ENCODE measurements at places on chromosomes 3 and 15.
A peak's percentile ranks its signal among the peaks of the same experiment; 100 is the strongest.

DNA sequence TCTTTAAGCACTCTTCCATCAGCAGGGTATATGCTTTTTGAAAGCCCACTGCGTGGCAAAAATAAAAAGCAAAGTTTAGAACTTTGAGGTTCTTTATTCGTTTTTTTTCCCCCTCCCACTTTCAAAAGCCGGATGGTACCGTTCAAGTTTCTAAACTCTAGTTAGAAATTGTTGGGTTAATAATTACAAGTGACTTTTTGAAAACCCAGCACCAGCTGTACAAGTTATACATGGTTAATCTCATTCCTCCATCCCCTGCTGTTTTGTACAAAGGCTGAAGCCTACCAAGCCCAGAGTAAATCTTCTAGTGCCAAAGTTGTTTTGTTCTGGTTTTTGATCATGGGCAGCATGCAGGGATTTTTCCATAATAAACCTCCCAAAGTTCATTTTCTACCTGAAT, 48.6 kb downstream of the WDR72 start:
- DNase-seq, result no peak

DNA sequence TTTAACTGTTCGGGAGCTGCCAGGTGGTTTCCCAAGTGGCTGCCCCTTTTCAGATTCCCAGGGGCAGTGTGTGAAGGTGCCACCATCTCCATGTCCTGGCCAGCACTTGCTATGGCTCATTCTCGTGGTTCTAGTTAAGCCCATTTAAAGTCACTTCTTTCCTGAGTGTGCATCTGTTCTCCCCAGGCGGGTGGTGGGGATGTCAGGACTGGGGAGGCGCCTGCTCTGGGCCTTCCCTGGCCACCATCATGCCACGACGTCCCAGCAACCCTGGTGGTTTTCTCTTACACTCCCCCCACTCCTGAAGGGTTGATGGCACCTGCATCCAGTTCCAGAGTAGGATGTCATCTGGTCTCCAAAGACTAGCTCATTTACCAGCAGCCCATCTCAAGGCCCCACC, 56.8 kb upstream of the TAMM41 start:
- DNase-seq, result no peak

GRCh38 chr3:52787672-52788625, 6.6 kb upstream of the ITIH3 start:
- DNase-seq, result no peak

GRCh38 chr15:100723315-100723801, 121.0 kb downstream of the ASB7 start:
- DNase-seq, result no peak

DNA sequence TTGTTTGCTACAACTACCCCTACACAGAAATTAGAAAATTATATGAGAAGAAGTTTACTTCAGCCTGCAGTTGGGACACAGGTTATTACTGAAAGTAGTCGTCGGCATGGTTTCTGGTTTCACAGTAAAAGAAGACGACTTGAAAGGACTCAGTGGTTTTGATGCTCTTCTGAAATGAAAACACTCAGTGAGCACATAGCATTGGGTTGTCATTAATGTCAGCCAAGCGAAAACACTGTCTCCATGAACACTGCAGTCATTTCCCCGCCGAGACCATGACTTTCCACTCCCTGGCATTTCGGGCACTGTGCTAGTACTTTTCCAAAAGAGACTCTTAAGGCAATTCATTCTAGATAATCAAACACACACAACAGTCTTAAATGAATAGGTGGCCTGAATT, 69.2 kb upstream of the ICE2 start:
- peak; percentile 65 for DNase-seq

DNA sequence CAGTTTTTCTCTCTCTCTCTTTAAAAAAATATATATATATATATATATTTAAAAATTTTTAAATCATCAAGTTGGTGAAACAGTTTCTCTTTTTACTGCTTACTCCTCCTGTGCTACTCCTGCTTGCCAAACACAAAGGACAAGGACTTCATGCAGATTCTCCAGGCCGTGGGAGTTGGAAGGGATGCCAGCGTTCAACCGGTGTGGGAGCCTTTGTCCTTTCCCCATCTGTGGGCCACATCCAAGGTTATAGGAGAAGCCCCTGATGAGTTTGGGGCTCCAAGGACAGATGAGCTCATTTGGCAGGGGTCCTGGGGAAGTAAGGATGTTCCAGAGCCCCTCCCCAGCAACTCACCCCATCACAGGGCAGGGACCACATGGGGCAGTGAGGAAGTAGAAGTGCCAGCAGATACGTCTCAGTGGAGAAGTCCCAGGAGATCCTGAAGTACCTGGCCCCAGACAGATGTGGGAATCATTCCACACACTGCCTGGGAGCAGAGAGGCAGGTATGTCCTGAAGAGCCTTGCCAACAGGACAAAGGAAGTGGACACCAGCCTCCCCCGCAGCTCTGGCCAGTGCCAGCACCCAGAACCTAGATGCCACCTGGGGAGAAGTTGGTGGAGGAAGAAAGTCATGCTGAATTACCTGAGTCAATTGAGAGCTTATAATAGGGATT, 36.6 kb downstream of the CCK start:
- DNase-seq, result no peak

GRCh38 chr3:143306407-143306806, 186.8 kb downstream of the CHST2 start:
- no peak for DNase-seq

DNA sequence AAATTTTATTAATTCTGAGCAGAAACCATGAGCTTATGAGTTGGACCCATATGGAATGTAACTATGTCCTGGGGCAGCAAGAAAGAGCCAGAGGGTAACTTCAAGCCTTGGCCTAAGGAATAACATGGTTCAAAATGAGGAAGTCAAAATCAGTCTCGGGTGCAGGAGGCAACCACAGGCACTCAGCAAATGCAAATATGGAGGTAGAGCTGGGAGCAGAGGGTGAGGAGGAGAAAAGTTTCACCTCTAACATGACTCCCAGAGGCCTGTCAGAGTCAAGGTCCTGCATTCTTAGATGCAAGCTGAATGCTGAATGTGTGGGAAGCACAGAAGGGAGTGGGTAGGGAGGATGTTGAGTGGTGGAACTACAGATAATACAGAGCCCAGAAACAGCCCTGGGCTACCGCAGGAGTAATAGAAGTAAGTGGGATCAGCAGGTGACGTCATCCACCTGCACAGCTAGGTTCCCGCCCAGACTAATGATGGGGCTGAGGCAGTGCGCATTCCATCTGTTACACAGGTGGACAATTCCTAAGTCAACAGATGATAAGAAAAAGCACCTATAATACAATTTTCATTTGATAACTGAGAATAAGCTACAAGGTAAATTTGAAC, 279.8 kb upstream of the ARRDC4 start:
- DNase-seq, result no peak

- no peak for DNase-seq
Measured at GRCh38 chr3:115790759-115791158, 167.4 kb downstream of the GAP43 start.

GRCh38 chr3:23199649-23200048, 3.5 kb upstream of the UBE2E2 start:
- DNase-seq, result no peak

GRCh38 chr3:170049146-170050000, 11.6 kb downstream of the GPR160 start:
- DNase-seq, result no peak

DNA sequence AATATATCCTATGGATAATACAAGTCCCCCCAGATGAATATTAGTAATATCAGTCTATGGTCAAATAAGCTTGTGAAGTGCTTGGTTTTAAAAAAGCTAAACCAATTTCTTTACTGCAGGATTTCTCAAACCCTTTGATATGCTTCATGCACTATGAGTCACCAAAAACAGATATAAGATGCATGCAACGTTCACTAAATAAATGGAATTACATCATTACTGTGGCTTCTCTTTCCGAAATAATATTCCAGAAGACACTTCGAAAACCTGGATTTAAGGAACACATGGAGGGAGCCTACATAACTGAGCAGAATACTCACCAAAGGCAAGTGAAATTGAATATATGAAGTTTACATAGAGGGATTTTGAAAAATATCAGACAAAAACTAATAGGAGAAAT, 126.3 kb upstream of the ABI3BP start:
- no peak for DNase-seq

GRCh38 chr3:50673931-50674330, 796 bp upstream of the DOCK3 start:
- DNase-seq, result no peak

DNA sequence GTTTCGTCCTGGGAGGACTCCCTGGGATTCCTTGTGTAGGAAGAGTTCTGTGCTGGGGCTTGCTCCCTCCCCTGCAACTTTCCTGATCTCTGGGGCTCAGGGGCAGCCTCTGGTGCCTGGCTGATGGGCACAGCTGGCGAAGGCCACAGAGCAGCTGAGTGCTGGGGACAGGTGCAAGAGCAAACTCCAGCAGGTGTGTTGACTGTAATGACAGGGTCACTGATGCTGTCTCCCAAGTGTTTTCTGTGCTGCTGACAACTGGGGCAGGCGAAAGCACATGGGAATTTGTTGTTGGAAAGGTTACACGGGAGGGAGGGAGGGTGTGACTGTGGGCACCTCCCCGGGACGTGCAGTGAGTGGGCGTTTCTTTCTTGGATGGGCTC, 21.6 kb downstream of the CPN2 start:
- no peak for DNase-seq

GRCh38 chr15:60568301-60568742, 89.4 kb upstream of the ICE2 start:
- no peak for DNase-seq

GRCh38 chr3:18618723-18619122, 193.6 kb upstream of the SATB1 start:
- DNase-seq, result no peak

DNA sequence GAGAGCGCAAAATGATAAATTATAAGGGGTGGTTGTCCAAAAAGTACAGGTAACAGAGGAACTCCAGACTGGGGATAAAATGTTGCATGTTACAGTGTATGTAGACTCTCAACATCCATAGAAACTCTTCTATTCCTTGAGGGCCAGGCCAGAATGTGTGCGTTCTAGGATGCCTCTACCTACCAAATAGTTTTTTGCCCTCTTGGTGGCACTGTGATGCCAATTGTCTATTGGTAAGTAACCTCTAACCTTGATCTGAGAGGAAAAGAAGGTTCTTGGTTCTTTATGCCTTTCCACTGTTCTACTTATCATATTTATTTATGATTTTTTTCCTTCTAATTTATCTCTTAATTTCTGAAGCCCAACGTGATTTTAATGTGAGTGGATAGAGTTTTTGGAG, 424.6 kb downstream of the GRM7 start:
- DNase-seq, result no peak

DNA sequence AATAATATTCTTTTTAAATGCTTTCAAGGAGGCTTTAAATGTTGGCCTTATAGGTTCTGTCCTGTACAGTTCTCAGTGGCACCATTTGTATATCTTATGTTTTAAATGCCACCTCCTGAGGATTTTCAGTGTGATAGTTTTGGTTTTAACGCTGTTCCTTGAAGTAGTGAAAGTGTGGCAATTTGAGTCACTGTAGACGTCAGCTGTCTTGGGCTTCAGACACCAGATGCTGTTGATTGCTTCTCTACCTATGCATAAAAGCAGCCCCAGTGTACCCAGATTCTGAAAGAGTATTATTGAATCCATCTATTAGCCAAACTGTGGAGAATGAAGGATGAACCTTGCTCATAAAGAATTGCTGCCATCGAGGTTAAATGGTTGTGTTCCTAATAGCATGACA, 316.8 kb upstream of the GBE1 start:
- DNase-seq, result no peak

GRCh38 chr3:192281207-192281880, 446.0 kb downstream of the FGF12 start:
- DNase-seq, result no peak

- no peak for DNase-seq
Measured at GRCh38 chr15:93495799-93496637, 407.0 kb upstream of the RGMA start.

DNA sequence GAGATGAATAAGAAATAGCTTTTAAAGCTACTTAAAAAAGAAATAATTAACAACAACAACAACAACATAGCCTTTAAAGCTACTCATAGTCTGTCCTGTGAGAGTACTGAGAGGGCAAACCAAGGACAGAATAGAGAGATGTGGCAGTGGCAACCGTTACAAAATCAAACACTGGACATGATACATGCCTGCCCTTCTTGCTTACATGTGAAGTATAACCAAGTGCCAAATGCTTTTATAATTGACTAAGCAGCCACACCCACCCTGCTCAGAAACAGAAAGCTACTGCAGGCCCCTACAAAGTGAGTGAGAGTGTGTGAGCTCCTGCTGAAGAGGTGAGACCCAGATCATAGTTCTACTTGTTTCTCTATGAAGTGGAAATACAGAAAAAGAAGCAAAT, 38.4 kb downstream of the NDUFB4 start:
- no peak for DNase-seq

GRCh38 chr3:196554205-196554604, 14.1 kb downstream of the WDR53 start:
- no peak for DNase-seq

- DNase-seq, result no peak
Measured at GRCh38 chr3:33886015-33886414, 87.6 kb downstream of the PDCD6IP start.

DNA sequence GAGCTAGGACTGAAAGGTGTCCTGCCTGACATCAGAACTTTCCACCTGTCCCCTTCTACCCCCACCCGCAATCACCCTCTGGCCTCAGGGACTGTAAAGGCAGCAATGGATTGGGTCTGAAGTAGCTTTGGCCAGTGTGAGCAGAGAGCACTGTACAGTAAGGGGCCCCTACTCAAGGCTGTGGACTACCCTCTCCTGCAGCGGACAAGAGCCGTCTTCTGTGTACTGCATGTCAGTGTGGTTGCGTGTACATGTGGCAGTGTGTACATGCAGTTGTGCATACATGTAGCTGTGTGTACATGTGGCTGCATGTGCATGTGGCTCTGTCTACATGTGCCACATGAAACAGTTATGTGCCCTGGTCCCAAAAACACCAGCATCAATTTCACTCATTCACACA, 205.9 kb upstream of the LINGO1 start:
- no peak for DNase-seq

DNA sequence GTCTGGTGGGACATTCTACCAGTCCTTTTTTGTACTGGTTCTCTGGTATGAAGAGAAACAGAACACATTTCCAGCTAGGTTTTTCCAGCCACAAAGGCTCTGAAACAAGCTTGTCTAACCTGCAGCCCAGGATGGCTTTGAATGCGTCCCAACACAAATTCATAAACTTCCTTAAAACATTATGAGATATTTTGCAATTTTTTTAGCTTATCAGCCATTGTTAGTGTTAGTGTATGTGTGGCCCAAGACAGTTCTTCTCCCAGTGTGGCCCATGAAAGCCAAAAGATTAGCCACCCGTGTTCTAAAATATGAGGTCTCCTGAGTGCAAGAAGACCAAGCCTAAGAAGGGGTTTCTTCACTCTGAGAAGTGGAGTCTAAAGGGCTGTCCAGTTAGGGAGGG, 18.4 kb upstream of the TIMP4 start:
- no peak for DNase-seq

DNA sequence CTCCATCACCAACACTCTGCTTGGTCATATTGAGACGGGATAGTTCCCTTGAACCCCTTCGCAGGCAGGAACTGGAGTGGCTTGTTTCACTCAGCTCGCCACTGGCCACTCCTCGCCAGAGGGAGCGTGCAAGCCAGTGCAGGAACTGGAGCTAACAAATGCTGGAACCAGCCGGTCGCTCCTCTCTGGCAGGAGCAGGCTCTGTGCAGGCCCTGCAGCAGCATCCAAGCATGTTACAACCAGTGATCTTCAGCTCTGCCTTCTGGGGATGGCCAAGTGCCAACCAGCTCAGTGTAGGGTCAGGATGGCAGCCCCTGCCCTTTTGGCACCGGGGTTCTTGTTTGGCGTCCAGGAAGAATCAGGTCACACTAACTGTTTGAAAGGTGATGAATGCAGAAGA, 329.0 kb upstream of the AZI2 start:
- no peak for DNase-seq

- no peak for DNase-seq
Measured at GRCh38 chr15:85889956-85890619, 95.4 kb upstream of the KLHL25 start.
